Testis (tissue), 5 donors: ENCODE measurements at places on chromosomes 13 and 19. TPM values are rescaled to one million over a fixed set of nuclear protein-coding genes. Genes with fewer than 3 reads are reported as not detected.

GRCh38 chr19:47068246-47068645 lies 19.8 kb upstream of the TMEM160 start:
- no peak for DNase-seq

Gene SMIM44
- polyA plus RNA-seq: not detected

DNA sequence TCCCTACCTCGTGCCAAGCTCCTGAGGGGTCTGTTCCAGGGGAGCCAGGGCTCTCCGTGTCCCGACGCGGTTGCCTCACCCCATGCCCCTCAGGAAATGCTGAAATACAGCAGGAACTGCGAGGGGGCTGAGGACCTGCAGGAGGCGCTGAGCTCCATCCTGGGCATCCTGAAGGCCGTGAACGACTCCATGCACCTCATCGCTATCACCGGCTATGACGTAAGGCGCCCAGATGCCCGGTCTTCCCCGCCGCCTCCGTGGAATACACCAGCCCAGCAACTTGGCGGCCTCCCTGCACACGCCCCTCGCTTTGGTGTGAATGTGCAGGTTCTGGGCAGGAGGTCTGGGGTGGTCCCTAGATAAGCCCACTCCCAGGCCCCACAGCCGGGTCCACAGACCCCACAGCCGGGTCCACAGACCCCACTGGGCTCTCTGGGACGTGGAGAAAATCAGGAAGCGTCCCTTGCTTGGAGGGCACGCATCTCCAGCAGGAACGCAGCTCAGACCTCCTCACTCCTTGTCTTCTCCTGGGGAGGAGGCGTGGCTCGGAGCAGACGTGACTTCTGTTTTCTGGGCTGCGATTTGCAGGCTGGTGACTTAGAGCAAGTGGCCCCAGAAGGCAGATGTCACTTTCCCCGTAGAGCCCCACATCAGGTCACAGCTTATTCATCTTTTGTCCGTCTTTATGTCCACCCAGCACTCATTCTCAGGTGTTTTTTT lies 19.4 kb upstream of the F7 start:
- DNase-seq: no peak

GRCh38 chr13:106336668-106337067 lies 198.8 kb downstream of the EFNB2 start:
- DNase-seq: no peak

- DNase-seq: no peak
These were observed 9.8 kb downstream of the KBTBD6 start for GRCh38 chr13:41122838-41123237.

DNA sequence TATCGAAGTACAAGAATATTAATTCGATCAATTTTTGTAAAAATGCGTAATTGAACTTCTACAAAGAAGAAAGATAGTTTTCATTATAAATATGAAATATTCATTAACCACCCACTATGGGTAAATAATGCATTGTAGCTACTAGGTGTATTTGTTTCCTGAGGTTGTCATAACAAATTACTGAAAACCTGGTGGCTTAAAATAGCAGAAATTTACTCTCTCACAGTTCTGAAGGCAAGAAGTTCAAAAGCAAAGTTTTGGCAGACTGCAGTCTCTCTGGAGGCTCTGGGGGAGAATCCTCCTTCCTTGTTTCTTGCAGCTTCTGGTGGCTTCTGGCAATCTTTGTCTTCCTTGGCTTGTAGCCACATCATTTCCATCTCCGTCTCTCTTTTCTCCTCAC lies 99.2 kb upstream of the MIR17HG start:
- DNase-seq: no peak

- no peak for DNase-seq
These were observed 9.1 kb downstream of the GPR42 start for GRCh38 chr19:35379992-35380391.

GRCh38 chr13:102658660-102659059 lies 36.2 kb downstream of the METTL21C start:
- DNase-seq: no peak

Gene PCDH17
- polyA plus RNA-seq: 21.3 TPM
